Left lung (tissue), 14 donors: ENCODE measurements at places on chromosomes 1 and 21. TPM values are rescaled to one million over a fixed set of nuclear protein-coding genes. Genes with fewer than 3 reads are reported as not detected.

- H3K36me3 ChIP-seq, result no peaks in the 10 kb centered on the region
- H3K27ac ChIP-seq, result no peak overlapping the region
- H3K27me3 ChIP-seq, result peaks cover 18% of the 10 kb centered on the region
These were observed 273 bp downstream of the BMP8B start for GRCh38 chr1:39788426-39788757.

DNA sequence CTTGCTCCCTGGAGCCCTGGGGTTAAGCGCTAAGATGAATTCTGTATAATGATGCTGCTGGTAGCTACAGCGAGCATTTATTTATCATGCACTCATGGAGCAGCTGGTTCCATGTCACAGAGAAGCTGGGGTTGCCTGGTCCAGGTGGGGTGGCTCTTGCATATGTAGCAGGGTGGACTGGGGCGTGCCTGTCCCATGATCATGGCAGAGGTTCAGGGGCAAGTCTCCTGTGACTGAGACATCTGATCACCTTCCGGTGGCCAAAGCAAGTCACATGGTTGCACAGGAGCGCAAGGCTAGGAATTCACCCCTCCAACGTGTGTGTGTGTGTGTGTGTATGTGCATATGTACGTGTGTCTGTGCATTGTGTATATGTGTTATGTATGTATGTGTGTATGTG lies 15.6 kb upstream of the KCNAB2 start:
- H3K4me1 ChIP-seq, result no peaks in the 10 kb centered on the region
- DNase-seq, result no peak
- H3K27ac ChIP-seq, result no peak overlapping the region
- H3K27me3 ChIP-seq, result peaks cover 18% of the 10 kb centered on the region
- no peak overlapping the region for H3K4me3 ChIP-seq
- H3K36me3 ChIP-seq, result no peaks in the 10 kb centered on the region

DNA sequence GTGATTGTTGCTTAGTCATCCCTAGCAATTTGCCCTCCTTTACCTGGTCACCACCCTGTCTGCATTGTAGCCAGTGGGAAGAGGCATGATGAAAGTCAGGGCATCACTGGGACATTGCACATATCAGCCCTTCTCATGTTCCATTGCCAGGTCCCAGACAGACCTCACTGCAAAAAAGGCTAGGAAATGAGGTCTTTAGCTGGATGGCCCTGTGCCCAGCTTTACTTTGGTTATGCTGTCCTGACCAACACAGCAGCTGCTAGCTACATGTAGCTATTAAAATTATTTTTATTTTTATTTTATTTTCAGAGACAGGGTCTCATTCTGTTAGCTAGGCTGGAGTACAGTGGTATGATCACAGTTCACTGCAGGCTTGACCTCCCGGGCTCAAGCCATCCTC lies 52.9 kb downstream of the TNN start:
- no peak overlapping the region for H3K4me3 ChIP-seq
- H3K36me3 ChIP-seq, result no peaks in the 10 kb centered on the region
- no peak overlapping the region for H3K27ac ChIP-seq

The NFYC gene
- total RNA-seq, result 54.6 TPM

The KCNJ10 gene
- total RNA-seq, result 0.58 TPM

DNA sequence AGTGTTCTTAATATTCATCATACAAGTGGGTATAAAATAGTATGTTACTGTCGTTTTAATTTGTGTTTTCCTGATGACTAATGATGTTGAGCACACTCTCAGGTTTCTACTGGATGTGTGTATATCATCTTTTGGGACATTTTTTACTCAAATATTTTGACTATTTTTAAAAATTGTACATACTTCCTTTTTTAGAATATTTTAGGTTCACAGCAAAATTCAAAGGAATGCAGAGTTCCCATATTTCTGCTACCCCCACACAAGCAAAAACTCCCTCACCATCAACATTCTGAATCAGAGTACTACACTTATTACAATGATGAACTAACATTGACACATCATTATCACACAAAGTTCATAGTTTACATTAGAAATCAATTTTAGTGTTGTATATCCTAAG lies 114.5 kb downstream of the DPYD start:
- DNase-seq, result no peak
- no peaks in the 10 kb centered on the region for H3K36me3 ChIP-seq
- no peak overlapping the region for H3K27ac ChIP-seq
- H3K27me3 ChIP-seq, result no peaks in the 10 kb centered on the region
- no peak overlapping the region for H3K4me3 ChIP-seq
- H3K4me1 ChIP-seq, result no peaks in the 10 kb centered on the region

DNA sequence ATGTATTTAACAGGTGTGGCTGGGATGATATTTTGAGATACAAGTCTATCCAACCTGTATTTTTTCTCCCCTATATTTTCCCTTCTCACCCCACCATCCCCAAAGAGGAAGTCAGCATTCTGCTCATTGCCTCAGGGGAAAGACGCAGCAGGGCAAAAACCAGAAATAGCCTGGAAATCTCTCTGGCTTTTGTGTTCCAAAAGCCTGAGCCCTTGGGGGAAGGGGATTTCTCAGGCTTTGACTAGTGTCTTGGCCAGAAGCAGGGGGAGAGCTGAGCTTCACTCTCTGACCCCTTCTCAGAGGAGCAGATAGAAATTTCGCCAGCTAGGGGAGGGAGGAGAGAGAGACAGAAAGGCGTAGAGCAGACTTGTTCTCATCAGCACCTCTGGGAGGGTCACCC lies 244.7 kb downstream of the RRAGC start:
- H3K27me3 ChIP-seq, result peaks cover 29% of the 10 kb centered on the region
- H3K27ac ChIP-seq, result no peak overlapping the region
- no peak for DNase-seq
- H3K4me1 ChIP-seq, result no peaks in the 10 kb centered on the region

The TRIM62 gene
- total RNA-seq, result 6.4 TPM

DNA sequence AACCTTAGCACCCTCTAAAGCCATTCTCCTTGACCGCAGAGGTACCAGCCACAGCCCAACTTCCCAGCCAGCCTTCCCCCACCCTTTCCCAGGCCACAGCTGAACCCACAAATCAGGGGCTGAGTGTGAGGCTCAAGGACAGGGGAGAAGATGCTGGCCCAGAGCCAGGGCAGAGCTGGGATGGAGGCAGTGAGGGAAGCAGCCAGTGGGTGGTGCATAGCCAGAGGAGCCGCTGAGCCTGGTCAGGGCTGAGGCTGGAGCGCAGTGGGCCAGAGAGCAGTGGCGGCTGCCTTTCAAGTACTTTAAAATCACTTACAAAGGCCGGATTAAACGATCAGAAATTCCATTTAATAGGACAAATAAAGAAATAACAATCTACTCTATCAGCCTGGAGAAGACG lies 36.3 kb downstream of the DMAP1 start:
- H3K27me3 ChIP-seq, result no peaks in the 10 kb centered on the region
- H3K4me3 ChIP-seq, result no peak overlapping the region
- H3K27ac ChIP-seq, result no peak overlapping the region

- H3K27ac ChIP-seq, result no peak overlapping the region
- no peaks in the 10 kb centered on the region for H3K27me3 ChIP-seq
- no peak overlapping the region for H3K4me3 ChIP-seq
- DNase-seq, result no peak
- H3K4me1 ChIP-seq, result no peaks in the 10 kb centered on the region
These were observed 370.0 kb downstream of the HHAT start for GRCh38 chr1:210698661-210699060.

The TINAGL1 gene
- 106 TPM for total RNA-seq

GRCh38 chr1:18588093-18588492 lies 42.6 kb upstream of the PAX7 start:
- H3K27ac ChIP-seq, result no peak overlapping the region
- peaks cover 53% of the 10 kb centered on the region for H3K27me3 ChIP-seq
- no peaks in the 10 kb centered on the region for H3K36me3 ChIP-seq
- no peaks in the 10 kb centered on the region for H3K4me1 ChIP-seq
- no peak overlapping the region for H3K4me3 ChIP-seq

The OLIG2 gene
- total RNA-seq, result 0.47 TPM

DNA sequence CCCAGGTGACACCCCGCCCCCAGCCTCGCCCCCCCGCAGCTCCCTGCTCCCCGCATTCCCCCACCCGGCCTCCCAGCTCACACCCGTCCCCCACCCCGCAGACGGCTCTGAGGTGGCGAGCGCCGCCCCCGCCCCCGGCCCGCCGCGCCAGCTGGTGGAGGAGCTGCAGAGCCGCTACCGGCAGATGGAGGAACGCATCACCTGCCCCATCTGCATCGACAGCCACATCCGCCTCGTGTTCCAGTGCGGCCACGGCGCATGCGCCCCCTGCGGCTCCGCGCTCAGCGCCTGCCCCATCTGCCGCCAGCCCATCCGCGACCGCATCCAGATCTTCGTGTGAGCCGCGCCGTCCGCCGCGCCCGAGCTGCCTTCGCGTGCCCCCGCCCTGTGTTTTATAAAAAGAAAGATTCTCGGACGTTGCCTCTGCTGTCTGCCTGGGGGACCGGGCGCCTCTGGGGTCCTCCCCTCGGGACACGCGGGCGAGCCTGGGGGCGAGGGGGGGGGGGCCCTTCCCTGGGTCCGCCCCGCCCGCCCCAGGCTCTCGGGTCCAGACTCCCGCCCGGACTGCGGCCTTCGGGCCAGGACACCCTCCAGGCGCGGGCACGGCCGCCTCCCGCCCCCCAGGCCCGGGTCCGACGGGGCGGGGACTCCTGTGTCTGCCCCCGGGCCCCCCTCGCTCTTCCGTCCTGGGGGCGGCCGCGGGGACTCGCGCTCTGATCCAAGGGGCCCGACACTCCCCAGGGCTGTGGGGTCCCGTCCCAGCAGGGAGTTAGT lies 1.6 kb upstream of the MMP23B start:
- peak; percentile 88 for DNase-seq
- H3K27ac ChIP-seq, result peak overlapping the region; percentile 86
- peaks cover 40% of the 10 kb centered on the region for H3K27me3 ChIP-seq
- H3K36me3 ChIP-seq, result peaks cover 19% of the 10 kb centered on the region
- H3K4me1 ChIP-seq, result peaks cover 3% of the 10 kb centered on the region
- H3K4me3 ChIP-seq, result peak overlapping the region; percentile 11

The TMIGD3 gene
- 9.0 TPM for total RNA-seq

DNA sequence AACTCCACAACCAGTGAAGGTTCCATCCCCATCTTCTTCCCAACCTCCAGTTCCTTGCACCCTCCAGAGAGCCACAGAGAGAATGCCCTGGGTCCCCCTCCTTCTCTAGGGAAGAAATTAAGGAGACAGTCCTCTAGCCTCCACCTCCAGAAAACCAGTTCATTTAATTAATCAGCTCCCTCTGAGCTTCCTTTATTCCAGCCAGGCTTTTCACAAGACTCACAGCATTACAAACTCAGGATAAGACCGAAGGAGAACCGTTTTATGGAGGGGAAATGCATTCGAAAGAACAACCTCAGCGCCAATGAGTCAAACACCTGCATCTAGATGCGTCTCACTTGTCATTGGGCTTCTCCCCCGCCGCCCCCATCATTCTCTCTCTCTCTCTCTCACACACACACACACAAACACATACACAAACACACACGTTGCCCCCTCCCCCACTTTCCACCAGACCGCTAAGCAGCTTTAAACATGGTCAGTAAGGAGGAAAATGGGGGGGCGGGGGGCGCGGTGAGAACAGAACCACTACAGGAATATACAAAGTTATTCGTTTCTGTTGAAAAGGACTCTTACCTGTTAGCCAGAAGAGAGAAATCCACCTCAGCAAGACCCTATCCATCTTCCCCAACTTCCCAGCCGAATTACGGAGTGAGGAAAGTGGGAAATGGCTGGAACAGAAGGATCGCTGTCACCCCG lies 544 bp downstream of the ILDR2 start:
- no peak for DNase-seq
- peak overlapping the region; percentile 23 for H3K4me3 ChIP-seq
- H3K27me3 ChIP-seq, result peaks cover 22% of the 10 kb centered on the region
- H3K36me3 ChIP-seq, result no peaks in the 10 kb centered on the region

GRCh38 chr1:182603646-182604174 lies 479 bp downstream of the RGS16 start:
- peaks cover 53% of the 10 kb centered on the region for H3K4me1 ChIP-seq
- peaks cover 19% of the 10 kb centered on the region for H3K27me3 ChIP-seq
- no peaks in the 10 kb centered on the region for H3K36me3 ChIP-seq
- H3K4me3 ChIP-seq, result peak overlapping the region; percentile 38
- DNase-seq, result peak; percentile 22

- H3K4me3 ChIP-seq, result no peak overlapping the region
- DNase-seq, result no peak
- H3K27ac ChIP-seq, result no peak overlapping the region
These were observed 131.1 kb downstream of the NFIA start for GRCh38 chr1:61213245-61214011.

The CD46 gene
- 342 TPM for total RNA-seq

GRCh38 chr1:87951852-87952251 lies 623.2 kb downstream of the LMO4 start:
- no peaks in the 10 kb centered on the region for H3K27me3 ChIP-seq
- H3K27ac ChIP-seq, result no peak overlapping the region
- peaks cover 5% of the 10 kb centered on the region for H3K4me1 ChIP-seq
- no peaks in the 10 kb centered on the region for H3K36me3 ChIP-seq
- DNase-seq, result no peak

DNA sequence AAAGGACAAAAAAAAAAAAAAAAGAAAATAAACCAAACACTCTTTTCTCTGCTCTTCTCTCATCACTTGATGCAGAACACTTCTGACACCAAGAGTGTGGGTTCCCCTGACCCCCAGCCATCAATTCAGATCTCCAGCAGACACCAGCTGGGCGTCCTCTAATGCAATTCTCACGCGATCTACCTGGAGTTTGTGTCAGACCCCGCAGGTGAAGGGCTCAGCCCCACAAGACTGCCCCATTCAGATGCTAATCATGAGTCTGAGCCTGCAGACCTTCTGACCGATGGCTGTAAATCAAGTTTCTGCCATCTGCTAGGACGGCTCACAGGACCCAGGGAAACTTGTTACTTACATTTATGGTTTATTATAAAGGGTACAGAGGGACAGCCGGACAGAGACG lies 133.6 kb upstream of the C1orf174 start:
- no peak overlapping the region for H3K27ac ChIP-seq
- no peak overlapping the region for H3K4me3 ChIP-seq
- H3K27me3 ChIP-seq, result peaks cover 61% of the 10 kb centered on the region
- no peaks in the 10 kb centered on the region for H3K4me1 ChIP-seq
- DNase-seq, result no peak
- no peaks in the 10 kb centered on the region for H3K36me3 ChIP-seq

GRCh38 chr1:117735045-117735992 lies 129.5 kb downstream of the TENT5C start:
- peak overlapping the region; percentile 31 for H3K27ac ChIP-seq
- H3K4me1 ChIP-seq, result peaks cover 12% of the 10 kb centered on the region
- H3K27me3 ChIP-seq, result no peaks in the 10 kb centered on the region
- H3K36me3 ChIP-seq, result no peaks in the 10 kb centered on the region
- DNase-seq, result no peak
